Activated T-helper 17 cell treated with anti-CD3 and anti-CD28 coated beads, Interleukin-2, amount 50 U/mL, for 72 hours (primary cell): ENCODE measurements at places on chromosomes 6 and 20.

DNA sequence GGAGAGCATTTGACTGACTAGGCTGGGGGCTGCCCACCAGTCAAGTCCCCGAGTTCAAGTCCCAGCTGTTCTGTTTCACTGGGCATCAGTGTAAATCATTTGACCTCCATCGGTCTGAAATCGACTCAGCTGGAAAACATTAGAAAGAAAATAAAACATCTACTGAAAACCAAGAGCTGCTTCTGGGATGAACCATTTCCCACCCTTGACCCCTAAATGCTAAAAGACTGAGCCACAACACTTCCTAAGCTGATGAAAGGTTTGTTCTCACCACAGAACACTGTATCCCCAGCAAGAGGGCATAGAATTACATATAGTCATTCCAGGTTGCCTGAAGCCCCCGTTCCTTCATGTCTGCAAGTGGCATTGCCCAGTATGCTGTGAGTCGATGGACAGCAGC, 237.0 kb upstream of the TAB2 start:
- ATAC-seq, result no peak

GRCh38 chr6:149896491-149896890, 1.4 kb downstream of the RAET1E start:
- ATAC-seq, result peak; percentile 65

GRCh38 chr20:2396241-2396814, 15.6 kb downstream of the TGM6 start:
- ATAC-seq, result no peak

GRCh38 chr20:8020314-8021079, 936 bp upstream of the TMX4 start:
- no peak for ATAC-seq

DNA sequence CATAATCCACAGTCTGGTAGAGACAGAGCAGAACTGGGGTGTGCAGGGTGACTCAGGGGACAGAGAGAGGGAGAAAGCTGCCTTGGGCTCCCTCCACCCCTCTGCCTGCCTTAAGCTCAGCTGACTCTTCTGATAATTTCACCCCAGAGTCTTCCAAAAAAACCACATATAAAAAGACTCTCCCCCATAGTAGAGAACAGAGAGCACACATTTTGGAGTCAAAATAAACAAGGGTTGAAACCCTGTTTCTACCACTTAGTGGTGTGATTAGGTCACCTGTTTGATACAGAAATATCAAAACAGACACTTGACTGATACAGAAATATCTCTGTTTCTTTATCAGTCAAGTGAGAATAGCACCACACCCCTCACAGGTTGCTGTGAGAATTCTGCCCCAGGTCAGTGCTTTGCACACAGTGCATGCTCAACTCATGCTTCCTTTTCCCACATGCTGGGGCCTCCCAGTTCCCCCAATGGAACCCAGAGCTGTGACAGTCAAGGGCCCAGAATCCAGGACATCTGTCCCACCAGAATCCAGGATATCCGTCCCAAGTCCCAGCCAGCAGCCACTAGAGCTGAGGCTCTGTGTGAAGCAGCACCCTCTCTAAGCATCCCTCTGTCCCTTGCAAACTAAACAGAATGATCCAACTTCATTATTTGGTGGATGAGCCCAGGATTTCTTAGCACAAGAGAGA, 1.2 kb downstream of the TREML2 start:
- peak; percentile 79 for ATAC-seq

GRCh38 chr20:11529047-11529446, 388.6 kb upstream of the BTBD3 start:
- no peak for ATAC-seq

- ATAC-seq, result no peak
Measured at GRCh38 chr6:154526996-154527395, 16.5 kb upstream of the CNKSR3 start.

GRCh38 chr6:39184906-39185580, 44.2 kb downstream of the KCNK5 start:
- no peak for ATAC-seq

- ATAC-seq, result no peak
Measured at GRCh38 chr6:55812509-55812908, 62.9 kb downstream of the BMP5 start.

GRCh38 chr6:158367816-158368215, 55.6 kb downstream of the TULP4 start:
- no peak for ATAC-seq

DNA sequence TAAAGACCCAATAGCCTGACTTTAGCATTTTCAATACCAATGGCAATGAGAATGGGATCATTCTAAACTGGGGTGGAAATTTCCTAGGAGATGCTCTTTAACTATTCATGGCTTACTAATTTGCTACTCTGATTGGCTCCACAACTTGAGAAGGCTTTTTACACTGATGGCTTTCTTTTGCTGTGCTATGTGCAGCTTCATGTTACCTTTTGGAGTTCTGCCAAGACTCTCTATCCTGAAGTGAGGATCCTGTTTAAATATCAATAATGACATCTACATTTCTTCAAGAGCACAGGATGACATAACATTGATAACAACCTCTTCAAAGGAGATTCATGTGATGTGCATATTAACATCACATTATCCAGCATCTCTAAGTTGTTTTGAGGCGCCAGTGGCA, 43.4 kb upstream of the SIRPG start:
- ATAC-seq, result no peak

DNA sequence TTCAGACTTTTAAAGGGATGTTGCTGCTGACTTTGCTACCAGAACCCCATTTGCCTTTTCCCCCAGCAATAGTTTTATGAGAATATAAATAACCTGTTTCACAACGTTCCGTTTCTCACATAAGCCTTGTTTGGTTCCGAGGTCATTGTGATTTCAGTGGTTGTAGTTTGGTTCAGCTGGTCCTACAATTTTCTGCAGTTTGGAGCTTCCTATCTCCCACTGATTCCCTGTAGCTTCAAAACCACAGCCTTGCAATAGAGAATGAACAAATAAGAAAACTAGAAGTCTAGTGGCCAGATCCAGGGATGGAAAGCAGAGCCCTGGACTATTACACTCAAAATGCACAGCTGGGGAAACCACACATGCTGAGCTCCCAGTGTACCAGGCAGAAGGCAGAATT, 24.1 kb upstream of the SH3BGRL2 start:
- no peak for ATAC-seq

- ATAC-seq, result no peak
Measured at GRCh38 chr6:165701005-165701404, 38.0 kb upstream of the PDE10A start.

DNA sequence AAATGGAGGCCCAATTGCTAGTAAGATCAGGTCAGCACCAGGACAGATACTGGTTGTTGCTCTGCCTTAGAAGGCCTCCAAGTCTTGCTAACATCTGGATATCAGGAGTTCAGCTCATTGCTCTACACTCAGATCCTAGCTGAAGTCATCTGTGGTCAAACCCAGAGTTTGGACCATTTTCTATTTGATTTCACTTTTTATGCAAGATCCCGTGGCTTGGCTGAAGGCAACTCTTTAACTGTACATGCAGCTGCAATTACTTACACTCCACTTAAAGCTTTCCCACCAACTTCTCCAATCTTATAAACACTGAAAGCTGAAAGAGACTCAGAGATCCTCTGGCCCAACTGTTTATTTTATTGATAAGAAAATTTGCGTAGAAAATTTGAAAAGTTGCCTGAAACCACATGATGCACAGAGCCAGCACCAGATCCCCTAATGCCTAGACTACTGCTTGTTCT, 2.7 kb downstream of the SLC17A2 start:
- ATAC-seq, result no peak

DNA sequence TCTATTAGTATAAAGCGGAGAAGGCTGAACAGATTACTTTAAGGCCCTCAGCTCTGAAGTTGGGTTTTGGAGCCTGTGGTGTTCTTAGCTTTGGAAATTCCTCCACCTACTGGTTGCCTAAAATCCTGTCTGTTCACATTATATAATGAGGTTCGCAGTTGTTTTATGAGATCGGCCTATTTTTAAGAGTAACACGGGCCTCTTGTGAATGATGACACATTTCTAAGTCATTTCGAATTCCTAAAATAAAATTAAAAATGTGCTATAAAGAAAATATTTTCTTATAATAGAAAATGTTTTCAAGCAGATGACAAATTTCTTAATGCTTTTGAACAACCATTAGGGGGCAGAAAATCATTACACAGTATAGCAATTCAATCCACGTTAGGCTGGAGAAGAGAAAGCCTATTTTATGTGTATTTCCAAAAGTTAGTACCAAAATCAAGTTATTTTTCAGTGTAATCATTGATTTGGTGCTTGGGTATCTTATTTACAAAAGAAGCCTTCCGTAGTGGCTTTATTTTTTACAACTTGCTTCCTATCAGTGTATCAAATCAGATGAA, 15.8 kb upstream of the FAM8A1 start:
- peak; percentile 33 for ATAC-seq

- no peak for ATAC-seq
Measured at GRCh38 chr6:154632119-154632518, 101.1 kb upstream of the SCAF8 start.

GRCh38 chr6:103797738-103798137, 1062.0 kb downstream of the HACE1 start:
- no peak for ATAC-seq

- ATAC-seq, result no peak
Measured at GRCh38 chr6:17311595-17312311, 30.6 kb downstream of the RBM24 start.
